Stomach (tissue), 19 donors: ENCODE measurements at places on chromosomes 6 and 20. TPM values are rescaled to one million over a fixed set of nuclear protein-coding genes. Genes with fewer than 3 reads are reported as not detected.
A peak's percentile ranks its signal among the peaks of the same experiment; 100 is the strongest.

Gene HLA-DQA1
- polyA plus RNA-seq, result 5.0 TPM

Gene MUC22
- 0.65 TPM for polyA plus RNA-seq

Gene MOG
- polyA plus RNA-seq, result not detected

Gene SCUBE3
- 0.23 TPM for polyA plus RNA-seq

Gene DDX43
- 0.68 TPM for polyA plus RNA-seq

Gene KHDC1L
- polyA plus RNA-seq, result 0.23 TPM

Gene THBD
- polyA plus RNA-seq, result 19.7 TPM

Gene AGER
- 18.0 TPM for polyA plus RNA-seq

Gene MLIP
- 0.48 TPM for polyA plus RNA-seq

Gene ESR1
- polyA plus RNA-seq, result 2.0 TPM

Gene TREML2
- not detected for polyA plus RNA-seq

Gene OXT
- polyA plus RNA-seq, result 0.45 TPM

DNA sequence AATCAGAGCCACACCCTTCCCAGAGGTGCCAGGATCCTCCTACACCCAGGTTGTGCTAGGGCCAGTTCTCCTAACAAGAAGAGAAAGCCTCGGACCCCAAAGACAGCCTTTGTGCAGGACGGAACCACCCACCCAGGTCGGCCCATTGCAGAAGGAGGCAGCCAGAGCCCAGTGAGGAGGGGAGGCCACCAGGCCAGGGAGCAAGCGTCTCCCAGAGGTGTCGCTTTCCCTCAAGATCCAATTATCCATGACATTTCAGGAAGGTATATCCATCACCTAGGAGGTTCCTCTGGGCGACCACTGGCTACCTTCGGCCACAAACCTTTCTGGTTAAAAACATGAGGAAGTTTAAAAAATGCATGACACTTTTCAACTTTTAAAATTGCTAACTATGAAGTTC is 87.4 kb upstream of the THBS2 start:
- H3K27me3 ChIP-seq, result no peaks in the 10 kb centered on the region
- no peaks in the 10 kb centered on the region for H3K4me1 ChIP-seq
- H3K27ac ChIP-seq, result no peak overlapping the region
- H3K36me3 ChIP-seq, result no peaks in the 10 kb centered on the region

DNA sequence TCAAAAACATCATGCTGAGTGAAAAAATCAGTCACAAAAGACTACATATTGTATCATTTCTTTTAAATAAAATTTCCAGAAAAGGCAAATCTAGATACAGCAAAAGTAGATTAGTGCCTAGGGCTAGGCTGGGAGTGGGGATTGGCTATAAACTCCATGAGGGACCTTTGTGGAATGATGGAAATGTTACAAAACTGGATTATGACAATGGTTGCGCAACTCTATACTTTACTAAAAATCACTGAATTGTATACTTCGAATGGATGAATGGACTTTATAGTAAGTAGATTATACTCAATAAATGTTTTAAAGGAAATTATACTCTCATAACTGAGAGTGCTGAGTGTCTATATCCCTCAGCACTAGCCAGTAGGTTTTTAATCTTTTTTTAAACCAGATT is 4.3 kb downstream of the HMGN3 start:
- no peaks in the 10 kb centered on the region for H3K27me3 ChIP-seq
- H3K27ac ChIP-seq, result no peak overlapping the region
- no peaks in the 10 kb centered on the region for H3K36me3 ChIP-seq
- no peak overlapping the region for H3K4me3 ChIP-seq
- H3K4me1 ChIP-seq, result peaks cover 16% of the 10 kb centered on the region

GRCh38 chr20:38298768-38299288 is 5.1 kb upstream of the BPI start:
- H3K4me1 ChIP-seq, result no peaks in the 10 kb centered on the region
- H3K27ac ChIP-seq, result peak overlapping the region; percentile 23
- peak; percentile 48 for DNase-seq
- peaks cover 4% of the 10 kb centered on the region for H3K27me3 ChIP-seq

GRCh38 chr6:54910431-54910884 is 63.9 kb downstream of the FAM83B start:
- no peak overlapping the region for H3K27ac ChIP-seq
- peak; percentile 44 for DNase-seq
- no peaks in the 10 kb centered on the region for H3K36me3 ChIP-seq
- no peaks in the 10 kb centered on the region for H3K4me1 ChIP-seq
- H3K27me3 ChIP-seq, result no peaks in the 10 kb centered on the region
- H3K4me3 ChIP-seq, result no peak overlapping the region

DNA sequence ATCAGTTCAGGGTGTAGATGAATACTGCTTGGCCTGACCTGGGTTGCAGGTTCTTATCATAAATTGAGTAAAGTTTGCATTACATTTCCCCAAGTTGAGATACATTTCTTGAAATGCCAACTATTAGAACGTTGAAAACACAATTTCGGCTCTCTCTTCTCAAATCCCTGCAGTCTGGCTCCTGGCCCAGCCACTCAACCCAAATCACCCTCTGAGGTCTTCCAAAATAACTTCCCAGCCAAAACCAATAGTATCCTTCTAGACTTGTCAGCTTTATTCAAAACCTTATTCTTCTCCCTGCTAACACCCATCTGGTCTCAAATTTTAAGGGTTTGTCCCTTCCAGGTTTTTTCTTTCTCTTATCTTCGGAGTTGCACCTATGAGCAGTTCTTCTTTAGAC is 263.6 kb downstream of the EYA4 start:
- no peak overlapping the region for H3K4me3 ChIP-seq
- H3K27me3 ChIP-seq, result no peaks in the 10 kb centered on the region
- no peaks in the 10 kb centered on the region for H3K36me3 ChIP-seq
- H3K27ac ChIP-seq, result no peak overlapping the region
- DNase-seq, result no peak

DNA sequence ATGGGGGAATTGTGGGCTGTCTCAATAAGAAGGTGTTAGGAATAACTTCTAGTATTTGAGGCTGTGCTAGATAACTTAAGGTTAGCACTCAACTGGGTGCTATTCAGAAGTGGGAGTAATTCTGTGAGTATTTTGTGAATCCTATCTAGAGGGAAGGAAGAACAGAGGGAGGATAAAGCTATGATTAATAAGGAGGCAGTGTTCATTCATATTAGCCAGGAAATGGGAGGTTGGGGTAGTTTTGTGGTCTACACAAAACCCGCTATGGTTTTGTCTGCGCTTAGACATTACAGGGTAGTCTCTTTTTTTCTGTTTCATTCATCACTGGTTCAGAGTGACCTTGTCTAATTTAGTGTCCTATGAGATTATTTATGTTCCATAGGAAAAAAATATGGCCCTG is 341.0 kb downstream of the ARHGAP18 start:
- H3K4me3 ChIP-seq, result no peak overlapping the region
- no peaks in the 10 kb centered on the region for H3K27me3 ChIP-seq
- peaks cover 12% of the 10 kb centered on the region for H3K36me3 ChIP-seq
- no peak for DNase-seq
- H3K4me1 ChIP-seq, result peaks cover 15% of the 10 kb centered on the region

GRCh38 chr20:48307277-48307676 is 520.5 kb downstream of the PREX1 start:
- no peak overlapping the region for H3K27ac ChIP-seq
- peaks cover 3% of the 10 kb centered on the region for H3K27me3 ChIP-seq
- H3K4me3 ChIP-seq, result no peak overlapping the region
- no peaks in the 10 kb centered on the region for H3K4me1 ChIP-seq

- H3K27ac ChIP-seq, result no peak overlapping the region
- H3K4me1 ChIP-seq, result peaks cover 7% of the 10 kb centered on the region
- no peaks in the 10 kb centered on the region for H3K27me3 ChIP-seq
- H3K36me3 ChIP-seq, result peaks cover 72% of the 10 kb centered on the region
- no peak for DNase-seq
- H3K4me3 ChIP-seq, result no peak overlapping the region
These were observed 48.7 kb downstream of the KCTD20 start for GRCh38 chr6:36491378-36491965.

- no peak for DNase-seq
- peaks cover 24% of the 10 kb centered on the region for H3K36me3 ChIP-seq
- H3K27me3 ChIP-seq, result no peaks in the 10 kb centered on the region
- no peak overlapping the region for H3K27ac ChIP-seq
- H3K4me1 ChIP-seq, result peaks cover 87% of the 10 kb centered on the region
These were observed 12.4 kb downstream of the PEDS1 start for GRCh38 chr20:50141018-50141675.

GRCh38 chr6:135520781-135521180 is 23.2 kb upstream of the AHI1 start:
- no peaks in the 10 kb centered on the region for H3K36me3 ChIP-seq
- no peaks in the 10 kb centered on the region for H3K4me1 ChIP-seq
- no peak overlapping the region for H3K27ac ChIP-seq
- DNase-seq, result no peak

- peak; percentile 29 for DNase-seq
- H3K27me3 ChIP-seq, result no peaks in the 10 kb centered on the region
- H3K4me1 ChIP-seq, result peaks cover 36% of the 10 kb centered on the region
- H3K4me3 ChIP-seq, result no peak overlapping the region
- no peak overlapping the region for H3K27ac ChIP-seq
These were observed 4.0 kb downstream of the BLTP3A start for GRCh38 chr6:34795836-34796425.

DNA sequence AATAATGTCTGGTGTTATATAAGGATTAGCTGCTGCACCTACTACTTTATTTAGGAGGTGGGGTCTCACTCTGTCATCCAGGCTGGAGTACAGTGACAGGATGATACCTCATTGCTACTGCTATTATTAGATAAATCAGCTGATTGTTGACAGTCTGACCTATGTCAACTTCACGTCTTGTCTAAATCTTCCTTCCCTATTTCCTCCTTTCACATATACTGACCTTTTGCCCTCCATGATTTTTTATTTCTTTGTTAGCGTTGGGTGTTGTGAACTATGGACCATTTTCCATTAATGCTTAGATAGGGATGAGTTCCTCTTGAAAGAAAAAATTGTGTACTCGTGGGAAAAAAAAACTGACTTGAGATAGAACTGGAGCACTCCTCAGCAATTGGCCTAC is 109.9 kb upstream of the BEND6 start:
- DNase-seq, result no peak
- H3K27me3 ChIP-seq, result no peaks in the 10 kb centered on the region

GRCh38 chr6:155126727-155127439 is 131.8 kb downstream of the TIAM2 start:
- no peak overlapping the region for H3K4me3 ChIP-seq
- peak; percentile 71 for DNase-seq
- no peaks in the 10 kb centered on the region for H3K27me3 ChIP-seq

DNA sequence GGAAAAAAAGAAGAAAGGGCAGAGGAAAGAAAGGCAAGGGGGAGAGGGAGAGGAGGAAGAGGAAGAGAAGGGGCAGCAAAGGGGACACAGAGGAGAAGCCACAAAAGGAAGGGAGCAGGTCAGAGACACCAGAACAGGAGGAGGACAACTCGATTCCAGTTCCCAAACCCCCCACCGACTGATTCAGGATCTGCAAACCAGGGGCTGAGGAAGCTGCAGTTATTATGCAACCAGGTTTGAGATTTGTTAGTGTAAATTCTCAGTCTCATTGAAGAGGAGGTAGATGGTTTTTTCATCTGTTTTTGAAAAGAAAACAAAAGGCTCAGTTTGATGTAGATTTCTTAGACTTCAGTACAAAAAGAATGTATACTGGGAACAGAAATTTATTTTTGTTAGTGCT is 202.8 kb downstream of the FOXC1 start:
- DNase-seq, result no peak
- H3K27me3 ChIP-seq, result no peaks in the 10 kb centered on the region
- no peaks in the 10 kb centered on the region for H3K36me3 ChIP-seq
- no peak overlapping the region for H3K27ac ChIP-seq
- H3K4me3 ChIP-seq, result no peak overlapping the region
- H3K4me1 ChIP-seq, result no peaks in the 10 kb centered on the region

GRCh38 chr6:125910527-125910926 is 46.0 kb upstream of the HINT3 start:
- H3K27ac ChIP-seq, result no peak overlapping the region
- no peaks in the 10 kb centered on the region for H3K4me1 ChIP-seq
- DNase-seq, result no peak
- peaks cover 24% of the 10 kb centered on the region for H3K36me3 ChIP-seq

- no peak overlapping the region for H3K27ac ChIP-seq
- no peaks in the 10 kb centered on the region for H3K4me1 ChIP-seq
- no peak for DNase-seq
- no peaks in the 10 kb centered on the region for H3K27me3 ChIP-seq
- H3K36me3 ChIP-seq, result peaks cover 8% of the 10 kb centered on the region
- no peak overlapping the region for H3K4me3 ChIP-seq
These were observed 8.6 kb downstream of the DTNBP1 start for GRCh38 chr6:15654250-15654649.

GRCh38 chr6:168138436-168138835 is 59.4 kb upstream of the FRMD1 start:
- no peak overlapping the region for H3K4me3 ChIP-seq
- H3K27ac ChIP-seq, result no peak overlapping the region
- H3K4me1 ChIP-seq, result peaks cover 5% of the 10 kb centered on the region
- DNase-seq, result no peak
- H3K27me3 ChIP-seq, result no peaks in the 10 kb centered on the region

DNA sequence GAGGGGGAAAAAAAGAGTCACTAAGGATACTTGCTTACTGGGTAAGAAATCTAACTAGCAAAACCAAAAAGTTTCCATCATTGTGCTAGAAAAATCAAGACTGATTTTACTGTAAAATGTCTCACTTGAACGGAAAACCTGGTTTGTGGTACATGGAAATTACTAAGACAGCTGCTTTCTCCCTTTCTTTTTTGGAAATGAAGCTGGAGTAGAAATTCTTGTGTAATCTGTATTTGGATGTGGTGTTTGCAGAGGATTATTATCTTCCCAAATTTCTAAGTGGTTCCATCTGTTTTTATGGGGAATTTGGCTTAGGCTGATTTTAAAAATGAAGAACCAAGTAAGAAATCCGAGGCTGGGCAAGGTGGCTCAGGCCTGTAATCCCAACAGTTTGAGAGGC is 20.4 kb downstream of the EPB41L2 start:
- H3K4me1 ChIP-seq, result no peaks in the 10 kb centered on the region
- H3K27ac ChIP-seq, result no peak overlapping the region
- no peaks in the 10 kb centered on the region for H3K36me3 ChIP-seq

DNA sequence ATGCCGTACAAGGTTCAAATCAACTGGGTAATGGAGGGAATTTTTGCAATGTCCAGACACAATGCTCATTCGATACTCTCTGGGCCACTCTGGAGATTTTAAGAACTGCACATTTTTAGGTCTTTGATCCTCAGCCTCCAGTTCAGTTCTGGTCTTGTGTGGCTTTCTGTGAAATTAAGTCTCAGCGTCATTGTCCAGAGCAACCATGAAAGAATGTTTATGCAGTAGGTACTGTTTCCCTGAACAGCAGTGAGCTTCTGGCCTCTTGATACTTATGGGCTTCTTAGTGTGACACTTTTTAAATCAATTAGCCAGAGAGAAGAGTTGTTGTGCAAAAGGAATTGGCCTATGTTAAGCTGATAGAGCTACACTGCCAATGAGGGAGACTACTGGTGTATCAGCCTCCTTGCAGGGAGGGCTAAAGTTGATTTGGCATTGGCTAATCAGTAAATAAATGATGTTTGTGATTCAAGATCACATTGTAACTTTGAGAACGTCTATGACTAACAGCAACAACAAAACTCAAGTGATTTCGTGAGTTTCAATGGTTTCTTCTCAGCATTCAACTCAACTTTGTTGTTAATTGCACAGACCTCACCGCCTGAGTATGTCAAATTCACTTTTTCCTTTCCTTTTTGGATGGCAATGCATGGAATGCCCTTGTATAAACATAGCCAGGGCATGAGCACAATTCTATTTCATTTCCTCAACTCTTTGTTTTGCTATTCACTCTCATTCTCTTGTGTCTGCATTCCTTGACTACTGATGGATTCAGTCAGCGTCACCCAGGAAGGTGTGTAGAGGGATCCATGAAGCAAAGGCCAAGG is 85.1 kb downstream of the GJA1 start:
- H3K36me3 ChIP-seq, result no peaks in the 10 kb centered on the region
- DNase-seq, result no peak
- peak overlapping the region; percentile 57 for H3K27ac ChIP-seq
- H3K27me3 ChIP-seq, result no peaks in the 10 kb centered on the region
- no peaks in the 10 kb centered on the region for H3K4me1 ChIP-seq

GRCh38 chr6:133806382-133807140 is 82.4 kb upstream of the TCF21 start:
- H3K27me3 ChIP-seq, result no peaks in the 10 kb centered on the region
- H3K4me3 ChIP-seq, result no peak overlapping the region
- no peak for DNase-seq
- H3K4me1 ChIP-seq, result no peaks in the 10 kb centered on the region
- no peak overlapping the region for H3K27ac ChIP-seq
